Sigmoid colon (tissue), 7 donors: ENCODE measurements at places on chromosomes 16 and 17.

DNA sequence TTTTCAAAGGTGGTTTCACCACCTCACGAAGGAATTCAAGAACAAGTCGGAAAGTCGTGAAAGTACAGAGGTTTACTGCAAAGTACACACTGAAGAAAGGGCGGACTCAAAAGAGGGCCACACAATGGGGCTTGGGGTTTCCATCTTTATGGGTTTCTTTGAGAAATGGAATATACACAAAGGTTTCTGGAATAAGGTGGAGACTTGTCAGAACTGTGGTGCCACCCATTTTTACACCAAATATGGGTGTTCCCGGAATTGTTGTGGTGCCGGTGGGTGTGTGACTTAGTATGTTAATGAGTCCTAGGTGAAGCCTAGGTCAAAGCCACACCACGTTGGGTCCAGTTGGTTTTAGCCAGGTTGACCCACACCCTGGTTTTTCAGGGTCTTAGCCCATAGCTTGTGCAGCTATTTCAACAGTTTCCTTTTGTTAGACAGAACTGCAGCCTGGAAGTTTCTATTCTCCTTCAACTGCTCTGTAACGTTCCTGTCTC is 567 bp upstream of the GCSH start:
- DNase-seq, result no peak

DNA sequence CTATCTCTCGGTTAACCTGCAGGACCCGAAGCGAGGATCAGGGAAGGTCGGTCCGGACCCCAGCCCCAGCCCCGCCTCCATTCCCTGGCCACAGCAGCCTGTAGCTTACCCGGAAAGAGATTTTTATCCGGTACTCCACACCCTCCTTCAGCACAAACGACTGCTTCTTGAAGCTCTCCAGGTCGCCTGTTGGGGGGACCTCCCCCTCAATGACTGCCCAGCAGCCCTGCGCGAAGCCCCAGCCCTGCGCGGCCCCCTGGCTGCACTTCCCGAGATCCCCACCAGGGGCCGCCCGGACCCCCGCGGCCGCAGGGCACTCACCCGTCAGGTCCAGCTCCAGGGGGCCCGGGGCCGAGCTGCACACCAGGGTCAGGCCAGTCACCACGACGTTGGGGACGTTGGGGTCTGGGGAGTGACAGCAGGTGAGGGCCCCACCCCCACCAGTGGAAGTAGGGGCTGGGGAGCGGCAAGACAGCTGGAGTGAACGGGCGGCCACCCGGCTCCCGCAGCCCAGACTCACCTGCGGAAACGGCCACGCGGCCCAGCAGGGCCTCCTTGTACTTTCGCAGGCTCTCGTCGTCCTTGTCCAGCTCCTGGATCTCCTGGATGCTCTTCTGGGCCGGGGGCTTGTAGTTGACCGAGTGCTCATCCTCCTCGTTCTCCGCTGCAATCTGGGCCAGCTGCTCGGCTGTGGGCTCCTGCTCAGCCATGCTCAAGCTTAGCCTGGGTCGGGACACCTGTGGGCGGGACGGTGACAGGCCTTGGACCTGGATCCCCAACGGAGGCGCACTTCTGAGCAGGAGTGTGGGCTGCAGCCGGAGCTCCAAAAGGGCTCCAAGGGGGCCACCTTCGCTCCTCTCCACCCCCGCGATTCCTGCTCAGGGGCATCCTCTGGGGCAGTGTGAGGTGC is 1.7 kb downstream of the ARHGDIA start:
- DNase-seq, result peak; percentile 73

DNA sequence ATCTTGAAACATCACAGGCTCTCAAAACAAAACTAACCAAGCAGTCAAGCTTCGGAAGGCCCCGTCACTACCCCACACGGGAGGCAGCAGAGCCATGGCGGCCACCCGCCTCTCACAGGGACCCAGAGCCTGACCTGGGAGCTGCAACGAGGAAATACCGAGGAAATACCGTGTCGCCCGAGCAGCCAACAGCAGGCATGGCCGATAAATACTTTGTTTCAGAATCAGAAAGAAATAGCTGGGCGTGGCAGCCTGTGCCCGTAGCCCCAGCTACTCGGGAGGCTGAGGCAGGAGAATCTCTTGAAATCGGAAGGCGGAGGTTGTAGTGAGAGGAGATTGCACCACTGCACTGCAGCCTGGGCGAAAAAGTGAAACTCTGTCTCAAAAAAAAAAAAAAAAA is 6.9 kb downstream of the LMF1 start:
- DNase-seq, result no peak

DNA sequence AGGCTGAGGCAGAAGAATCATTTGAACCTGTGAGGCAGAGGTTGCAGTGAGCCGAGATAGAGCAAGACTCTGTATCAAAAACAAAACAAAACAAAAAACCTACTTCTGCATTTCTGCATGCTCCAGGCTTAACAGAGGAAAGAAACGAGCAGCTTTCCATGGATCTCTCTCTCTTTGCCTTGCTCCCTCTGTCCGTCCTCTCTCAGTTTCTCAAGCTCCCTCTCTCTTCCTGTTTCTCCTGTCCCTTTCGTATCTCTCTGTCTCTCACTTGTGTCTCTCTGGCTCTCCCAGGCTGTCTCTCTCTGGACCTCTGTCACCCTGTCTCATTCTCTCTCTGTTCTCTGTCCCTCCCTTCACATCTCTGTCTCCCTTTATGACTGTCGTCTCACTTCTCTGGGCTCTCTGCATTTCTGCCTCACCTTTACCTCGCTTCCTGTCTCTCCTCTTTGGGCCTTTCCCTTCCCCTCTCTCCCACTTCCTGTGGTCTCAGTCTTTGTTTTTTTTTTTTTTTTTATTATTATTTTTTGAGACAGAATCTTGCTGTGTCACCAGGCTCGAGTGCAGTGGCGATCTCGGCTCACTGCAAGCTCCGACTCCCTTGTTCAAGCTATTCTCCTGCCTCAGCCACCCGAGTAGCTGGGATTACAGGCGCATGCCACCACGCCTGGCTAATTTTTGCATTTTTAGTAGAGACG is 4.1 kb upstream of the PITPNA start:
- DNase-seq, result no peak
